ENCODE measurements at places on chromosomes 2 and 18.

DNA sequence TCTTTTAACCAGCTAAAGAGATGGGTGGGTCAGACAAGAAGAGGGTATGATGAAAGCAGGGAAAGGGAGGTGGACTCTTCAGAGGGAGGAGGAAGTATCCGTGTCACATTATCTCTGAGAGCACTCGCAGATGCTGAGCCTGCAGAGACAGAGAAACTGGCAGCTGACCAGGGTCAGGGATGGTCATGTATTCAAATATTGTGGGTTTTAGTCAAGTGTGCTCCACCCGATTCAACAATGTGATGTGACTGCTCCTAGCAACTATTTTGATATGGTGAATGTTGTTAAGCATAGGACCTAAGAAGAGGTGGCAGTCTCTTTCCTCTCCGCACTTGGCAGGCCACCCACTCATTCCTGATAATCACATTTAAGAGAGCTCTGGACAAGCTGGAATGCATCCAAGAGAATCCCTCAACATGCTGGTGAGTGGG lies 1.3 kb upstream of the CLIP4 start:
- no peak for DNase-seq

DNA sequence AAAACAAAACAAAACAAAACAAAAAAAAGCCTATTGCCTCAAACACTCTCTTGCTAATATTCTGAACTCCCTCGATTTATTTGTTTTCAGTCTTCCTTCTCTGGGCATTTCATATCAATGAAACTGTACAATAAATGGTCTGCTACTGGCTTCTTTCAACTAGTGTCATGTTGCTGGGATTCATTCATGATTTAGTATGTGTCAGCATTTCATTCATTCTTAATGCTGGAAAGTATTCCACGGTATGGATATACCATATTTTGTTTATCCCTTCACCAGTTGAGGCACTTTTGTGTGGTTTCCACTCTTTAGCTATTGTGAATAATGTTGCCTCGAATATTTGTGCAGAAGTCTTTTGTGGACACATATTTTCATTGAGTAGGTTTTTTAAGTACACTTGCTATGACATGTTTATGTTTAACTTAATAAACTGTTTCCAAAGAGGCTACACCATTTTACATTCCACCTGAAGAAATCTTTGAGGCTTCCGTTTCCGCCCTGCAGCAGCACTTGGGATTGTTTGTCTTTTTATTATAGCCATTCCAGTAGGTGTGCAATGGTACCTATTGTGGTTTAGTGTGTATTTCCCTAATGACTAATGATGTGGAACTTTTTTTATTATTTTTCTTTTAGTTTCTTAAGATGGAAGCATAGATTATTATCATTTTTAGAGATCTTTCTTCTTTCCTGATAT lies 543.6 kb upstream of the SOX11 start:
- DNase-seq, result no peak

- DNase-seq, result no peak
Observed at GRCh38 chr2:152071092-152071491, 27.8 kb downstream of the CACNB4 start.

DNA sequence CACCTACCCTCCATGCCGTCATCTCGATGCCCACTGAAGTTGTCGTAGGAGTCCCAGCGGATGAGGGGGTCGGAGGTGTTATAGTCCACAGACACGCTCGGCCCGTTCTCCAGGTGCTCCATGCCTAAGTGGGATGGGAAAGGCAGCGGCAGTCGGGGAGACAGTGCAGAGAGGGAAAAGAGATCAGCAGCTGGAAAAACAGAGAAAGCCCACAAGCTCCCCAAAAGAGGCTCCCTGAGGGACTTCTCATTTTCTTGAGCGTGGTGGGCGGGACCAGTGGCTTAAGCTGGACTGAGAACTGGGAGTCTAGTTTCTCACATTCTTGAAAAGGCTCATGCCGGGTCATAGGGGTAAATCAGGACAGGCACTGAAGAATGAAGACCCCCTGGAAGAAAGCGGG lies 121.9 kb downstream of the TNS1 start:
- DNase-seq, result no peak

GRCh38 chr2:122960759-122961641 lies 1064.1 kb upstream of the CNTNAP5 start:
- DNase-seq, result no peak

GRCh38 chr2:223418131-223418530 lies 184.0 kb downstream of the SCG2 start:
- DNase-seq, result no peak

DNA sequence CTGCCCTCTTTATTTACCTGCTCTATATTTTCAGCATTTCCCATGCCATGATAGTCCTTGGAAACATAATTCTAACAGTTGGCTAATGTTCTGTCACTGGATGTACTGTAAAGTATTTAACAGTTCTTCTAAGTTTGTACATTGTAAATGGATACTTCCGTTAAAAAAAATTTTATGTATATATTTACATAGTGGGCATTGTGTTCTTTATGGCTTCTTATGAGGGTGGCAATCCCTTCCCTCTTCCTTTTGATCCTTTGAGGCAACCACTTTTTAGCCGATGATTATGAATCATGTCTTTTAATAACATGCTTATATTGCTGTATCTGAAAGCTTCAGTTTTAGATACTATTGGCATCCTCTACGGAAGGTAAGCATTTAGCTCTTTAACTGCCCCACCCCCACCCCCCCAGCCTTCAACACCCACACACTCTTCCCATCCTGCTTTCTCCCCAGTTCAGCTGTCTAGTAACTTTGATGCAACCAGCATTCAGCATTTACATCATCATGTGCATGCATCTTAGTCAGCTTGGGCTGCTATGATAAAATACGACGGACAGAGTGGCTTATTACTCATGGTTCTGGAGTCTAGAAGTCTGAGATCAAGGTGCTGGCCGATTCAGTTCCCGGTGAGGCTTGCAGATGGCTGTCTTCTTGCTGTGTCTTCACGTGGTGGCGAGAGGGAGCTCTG lies 21.0 kb upstream of the EDAR start:
- no peak for DNase-seq

GRCh38 chr2:78676921-78677696 lies 348.4 kb upstream of the REG3G start:
- DNase-seq, result no peak

DNA sequence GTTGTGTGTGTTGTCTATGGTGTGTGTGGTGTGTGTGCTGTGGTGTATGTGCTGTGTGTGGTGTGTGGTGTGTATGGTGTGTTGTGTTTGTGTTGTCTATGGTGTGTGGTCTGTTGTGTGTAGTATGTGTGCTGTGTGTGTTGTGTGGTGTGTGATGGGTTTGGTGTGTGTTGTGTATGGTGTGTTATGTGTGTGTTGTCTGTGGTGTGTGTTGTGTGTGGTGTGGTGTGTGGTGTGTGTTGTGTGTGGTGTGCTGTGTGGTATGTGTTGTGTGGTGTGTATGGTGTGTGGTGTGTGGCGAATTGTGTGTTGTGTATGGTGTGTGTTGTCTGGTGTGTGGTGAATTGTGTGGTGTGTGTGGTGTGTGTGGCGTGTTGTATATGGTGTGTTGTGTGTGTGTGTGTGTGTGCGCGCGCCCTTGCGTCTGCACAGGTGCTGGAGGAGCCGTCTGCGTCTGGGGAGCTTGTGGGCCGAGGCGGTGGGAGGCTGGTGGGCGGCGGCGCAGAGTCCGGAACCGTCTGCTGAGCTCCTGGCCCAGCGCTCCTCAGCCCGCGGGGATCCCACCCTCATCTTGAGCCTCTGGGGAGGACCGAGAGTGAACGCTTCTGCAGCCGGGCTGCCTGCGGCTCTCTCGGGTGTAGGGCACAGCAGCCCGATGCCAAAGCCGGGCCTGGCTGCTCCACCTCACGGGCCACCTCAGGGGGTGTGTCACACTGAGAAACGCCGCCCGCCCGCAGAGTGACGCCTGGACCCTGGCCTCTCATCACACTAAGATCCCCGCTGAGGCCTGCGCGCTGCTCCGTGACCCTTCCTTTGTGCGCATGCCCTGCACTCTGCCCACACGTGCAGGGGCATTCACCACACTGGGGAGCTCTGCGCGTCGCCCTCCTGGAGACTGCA lies 8.8 kb upstream of the ADI1 start:
- no peak for DNase-seq

DNA sequence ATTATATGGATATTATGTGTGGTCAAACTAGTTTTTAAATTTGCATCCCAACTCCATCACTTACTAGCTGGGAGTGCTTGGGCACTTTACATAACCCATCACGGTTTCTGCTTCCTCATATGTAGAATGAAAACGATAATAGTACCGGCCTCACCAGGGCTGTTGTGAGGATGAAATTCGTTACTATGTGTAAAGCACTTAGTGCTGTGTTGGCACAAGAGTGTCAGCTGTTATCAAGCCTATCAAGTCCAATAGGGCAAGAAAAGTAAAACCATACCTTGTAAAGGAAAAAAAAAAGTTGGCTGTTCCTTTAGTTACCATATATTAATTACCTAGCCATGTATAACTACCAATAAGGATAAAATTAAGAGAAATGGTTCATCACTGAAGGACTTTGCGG lies 65.4 kb downstream of the TET3 start:
- no peak for DNase-seq

DNA sequence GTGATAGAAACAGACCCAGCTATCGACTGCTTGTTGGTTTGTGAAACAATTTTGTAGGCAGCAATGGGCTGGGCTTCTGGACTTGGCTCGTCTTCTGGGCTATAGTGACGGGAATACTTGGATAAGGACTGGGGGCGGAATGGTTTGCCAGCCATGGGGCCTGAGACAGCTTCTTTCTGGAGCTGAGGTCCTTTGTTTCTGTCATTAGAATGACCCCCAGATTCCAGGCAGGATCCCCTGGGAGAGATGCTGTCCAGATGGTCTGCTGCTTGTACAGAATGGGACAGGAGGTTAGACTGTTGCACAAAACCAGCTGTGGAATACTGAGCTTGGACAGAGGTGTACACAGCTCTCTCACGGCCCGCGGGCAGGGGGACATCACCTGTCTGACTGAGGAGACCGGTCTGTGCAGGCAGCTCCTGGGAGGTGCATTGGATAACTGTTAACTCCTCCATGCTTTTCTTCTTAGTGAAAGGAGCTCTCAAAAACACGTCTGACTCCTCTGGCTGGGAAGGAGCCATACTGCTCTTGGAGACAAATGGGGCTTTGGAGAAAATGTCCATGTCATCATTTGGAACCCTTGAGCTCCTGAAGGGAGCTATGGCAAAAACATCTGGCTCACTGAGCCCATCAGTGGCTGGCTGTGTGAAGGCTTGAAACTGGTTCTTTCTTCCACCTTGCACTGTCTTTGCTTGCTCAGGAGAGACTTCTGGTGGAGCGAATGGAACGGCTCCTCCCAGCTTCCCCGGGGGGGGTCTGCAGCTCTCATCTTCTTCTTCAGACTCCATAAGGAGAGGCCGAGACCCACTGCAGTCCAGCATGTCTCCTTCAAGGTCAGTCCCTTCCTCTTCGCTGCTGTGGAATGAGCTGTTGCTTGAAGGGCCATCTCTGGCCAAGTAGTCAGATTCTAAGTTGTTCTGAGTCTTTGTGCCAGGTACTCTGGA lies 28.6 kb upstream of the NFU1 start:
- DNase-seq, result no peak

GRCh38 chr18:33960417-33960816 lies 264.3 kb downstream of the NOL4 start:
- DNase-seq, result no peak

DNA sequence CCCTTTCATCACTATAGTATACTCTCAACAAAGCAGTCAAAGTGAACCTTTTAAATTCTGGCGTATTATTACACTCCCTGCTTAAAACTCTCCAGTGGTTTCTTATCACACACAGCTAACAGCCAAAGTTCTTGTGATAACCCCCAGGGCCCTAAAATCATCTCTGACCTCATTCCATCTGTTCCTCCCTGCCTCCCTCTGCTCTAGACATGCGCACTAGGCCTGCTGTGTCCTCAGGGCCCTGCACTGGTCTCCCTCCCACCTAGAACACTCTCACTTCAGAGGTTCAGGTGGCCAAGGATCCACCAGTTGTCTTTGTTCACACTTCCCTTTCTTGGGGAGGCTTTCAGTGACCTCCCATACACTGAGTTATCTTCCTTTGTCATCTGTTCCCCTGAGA lies 603.4 kb downstream of the DSC3 start:
- no peak for DNase-seq

GRCh38 chr2:231515603-231516002 lies 14.6 kb downstream of the NMUR1 start:
- DNase-seq, result no peak

GRCh38 chr2:58436872-58437271 lies 195.7 kb upstream of the FANCL start:
- DNase-seq, result no peak

DNA sequence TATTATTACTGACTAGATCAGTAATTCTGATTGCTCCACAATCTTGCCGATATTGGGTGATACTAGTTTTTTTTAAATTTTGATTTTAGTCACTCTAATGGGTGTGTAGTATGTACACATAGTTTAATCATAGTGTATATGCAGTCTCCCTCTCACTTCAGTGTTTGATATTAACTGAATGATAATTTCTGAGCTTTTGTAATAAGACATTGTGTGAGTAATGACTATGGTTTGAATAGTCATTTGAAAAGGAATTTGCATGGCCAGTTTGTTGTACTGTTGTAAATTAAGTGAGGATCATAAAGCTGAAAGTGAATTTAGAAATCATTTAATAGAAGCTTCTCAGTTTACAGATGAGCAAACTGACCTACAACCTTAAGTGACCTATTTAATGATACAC lies 33.4 kb downstream of the USP14 start:
- DNase-seq, result no peak

DNA sequence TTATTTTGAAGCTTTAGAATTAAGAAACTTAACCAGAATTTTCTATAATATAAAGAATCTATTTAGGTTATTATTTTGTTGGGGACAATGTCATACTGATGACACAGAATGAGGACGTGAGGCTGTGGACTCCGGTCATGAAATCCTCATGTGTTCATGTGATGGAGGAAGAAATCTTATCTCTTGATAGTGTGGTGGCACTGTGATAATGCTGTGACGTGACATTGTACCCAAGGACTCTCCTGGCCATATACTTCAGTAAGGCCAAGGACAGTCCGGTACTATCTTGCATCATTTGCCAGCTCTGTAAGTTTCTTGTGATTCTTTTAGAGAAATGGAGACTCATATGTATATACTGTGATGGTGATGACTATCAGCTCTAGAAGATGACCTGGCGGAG lies 59.1 kb downstream of the SLC9A2 start:
- DNase-seq, result no peak

- DNase-seq, result no peak
Observed at GRCh38 chr18:37487400-37487867, 78.2 kb downstream of the CELF4 start.

DNA sequence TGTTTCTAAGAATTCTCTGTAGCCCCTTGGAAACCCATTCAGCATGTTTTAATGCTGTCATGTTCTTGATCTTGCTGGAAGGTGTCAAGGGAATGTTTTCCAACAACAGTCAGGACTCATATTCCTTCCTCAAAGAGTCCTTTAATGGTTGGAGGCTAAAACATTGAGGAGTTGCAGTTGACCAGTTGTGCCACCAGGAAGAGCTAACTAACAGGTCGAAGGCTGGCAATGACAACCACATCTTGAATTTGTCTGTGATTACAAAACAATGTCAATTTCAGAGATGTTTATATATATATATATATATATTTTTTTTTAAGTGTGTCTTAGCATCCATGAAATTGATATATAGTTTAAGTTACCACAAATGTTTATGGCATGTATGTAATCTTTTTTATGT lies 151.5 kb downstream of the INO80D start:
- no peak for DNase-seq

GRCh38 chr2:207164006-207164831 lies 1.5 kb downstream of the KLF7 start:
- DNase-seq, result no peak

Measured in neural crest cell (in vitro differentiated cells).